ENCODE measurements at places on chromosomes 6 and 20.

GRCh38 chr6:41247882-41248705 is 19.9 kb downstream of the TREML4 start:
- no peak for ATAC-seq

- no peak for ATAC-seq
These were observed 632.0 kb downstream of the HTR1B start for GRCh38 chr6:76831299-76831698.

GRCh38 chr6:111661541-111662061 is 55.9 kb upstream of the TRAF3IP2 start:
- no peak for ATAC-seq

DNA sequence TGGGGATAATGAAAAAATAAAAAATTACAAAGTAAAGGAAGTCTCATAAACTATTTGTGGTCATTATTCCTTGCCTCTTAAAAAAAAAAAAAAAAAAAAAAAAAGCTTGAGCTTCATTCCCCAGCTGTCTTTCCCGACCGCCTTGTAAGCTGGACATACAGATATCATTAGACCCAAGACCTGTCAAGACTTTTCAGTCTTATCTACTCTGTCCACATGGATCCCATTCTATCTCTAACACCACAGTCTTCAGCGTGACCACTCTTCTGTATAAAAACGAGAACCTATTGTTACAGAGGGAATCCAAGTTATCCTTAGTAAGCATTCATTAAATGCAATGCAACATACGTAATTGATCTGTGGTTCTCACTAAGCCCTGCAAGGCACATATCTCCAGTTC is 423.5 kb downstream of the MEI4 start:
- ATAC-seq, result no peak

- no peak for ATAC-seq
These were observed 78.5 kb downstream of the REPS1 start for GRCh38 chr6:138909511-138909910.

- ATAC-seq, result no peak
These were observed 1.1 kb downstream of the RNF39 start for GRCh38 chr6:30074331-30075093.

- ATAC-seq, result no peak
These were observed 22.2 kb upstream of the CCN5 start for GRCh38 chr20:44692932-44693480.

DNA sequence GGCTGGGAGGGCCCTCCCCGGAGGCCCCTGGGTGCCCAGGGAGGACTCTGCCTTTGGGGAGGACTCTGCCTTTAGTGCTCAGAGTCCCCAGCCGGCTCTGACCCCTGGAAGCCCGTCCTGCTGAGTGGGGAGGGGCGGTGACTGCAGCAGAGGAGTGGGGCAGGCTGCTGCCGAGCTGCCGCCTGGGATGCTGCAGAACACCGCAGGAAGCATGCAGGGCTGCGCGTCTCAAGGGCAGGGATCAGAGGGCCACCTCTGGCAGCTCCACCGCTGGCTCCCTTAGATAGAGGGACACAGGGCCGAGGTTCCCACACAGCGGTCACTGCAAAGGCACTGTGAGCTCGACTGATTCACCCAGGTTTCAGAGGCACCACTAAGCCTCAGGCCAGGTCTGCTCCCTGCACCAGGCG is 82.2 kb upstream of the GATA5 start:
- no peak for ATAC-seq

- no peak for ATAC-seq
These were observed 4.2 kb downstream of the CDYL start for GRCh38 chr6:4780360-4780812.

- no peak for ATAC-seq
These were observed 419.7 kb downstream of the CD109 start for GRCh38 chr6:74115674-74116073.

- no peak for ATAC-seq
These were observed 141.2 kb downstream of the BMP2 start for GRCh38 chr20:6908673-6909072.

DNA sequence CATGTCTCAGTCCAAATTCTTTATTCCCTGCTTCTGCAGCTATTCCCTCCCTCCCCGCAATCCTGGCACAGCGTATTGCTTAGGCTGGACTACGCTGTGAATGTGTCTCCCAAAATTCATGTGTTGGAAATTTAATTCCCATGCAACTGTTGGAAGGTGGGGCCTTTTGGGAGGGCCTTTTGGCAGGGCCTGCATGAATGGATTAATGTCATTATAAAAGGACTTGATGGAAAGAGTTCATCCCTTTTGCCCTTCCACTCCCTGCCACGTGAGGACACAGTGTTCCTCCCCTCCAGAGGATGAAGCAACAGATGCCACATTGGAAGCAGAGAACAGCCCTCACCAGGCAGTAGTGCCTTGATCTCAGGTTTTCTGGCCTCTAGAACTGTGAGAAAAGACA is 20.4 kb upstream of the NOTCH4 start:
- ATAC-seq, result no peak

DNA sequence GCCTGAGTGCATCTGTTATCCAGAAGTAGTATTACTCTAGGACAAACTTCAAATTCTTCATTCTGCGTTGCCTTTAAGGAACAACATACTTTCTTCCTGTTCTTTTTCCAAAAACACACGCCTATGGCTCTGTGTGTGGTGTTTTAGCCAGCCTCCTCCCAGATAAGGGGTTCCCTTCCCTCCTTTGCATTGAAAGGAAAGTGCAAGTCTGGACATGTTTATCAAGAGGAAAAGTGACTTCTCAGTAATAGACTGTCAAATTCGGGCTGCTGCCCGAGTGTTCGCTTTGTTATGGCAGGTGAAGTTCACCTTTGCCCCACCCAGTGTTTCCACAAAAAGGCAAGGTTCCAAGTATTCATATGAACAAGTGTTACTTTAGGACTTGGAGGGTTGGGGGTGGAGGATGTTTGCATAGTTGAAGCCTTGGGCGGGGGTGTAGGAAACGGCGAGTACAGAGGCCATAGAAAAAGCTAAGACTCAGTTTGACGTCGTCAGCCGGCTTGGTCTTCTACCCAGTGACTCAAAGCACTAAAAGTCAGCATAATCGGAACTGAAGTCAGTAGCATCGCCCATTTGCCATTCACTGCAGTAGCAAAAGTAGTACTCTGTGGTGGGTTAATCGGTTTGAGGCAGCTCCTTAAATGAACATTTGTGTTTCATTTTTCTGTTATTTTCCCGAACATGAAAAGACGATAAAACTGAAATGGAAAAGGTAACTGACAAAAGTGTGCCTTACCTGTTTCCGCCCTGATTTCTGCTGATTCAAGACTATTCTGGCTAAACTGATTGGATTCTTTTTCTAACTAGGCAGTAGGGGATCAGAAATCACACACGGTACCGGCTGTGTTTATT is 12.5 kb downstream of the PRDM1 start:
- ATAC-seq, result peak; percentile 68

GRCh38 chr20:22752324-22752723 is 168.0 kb upstream of the FOXA2 start:
- no peak for ATAC-seq

DNA sequence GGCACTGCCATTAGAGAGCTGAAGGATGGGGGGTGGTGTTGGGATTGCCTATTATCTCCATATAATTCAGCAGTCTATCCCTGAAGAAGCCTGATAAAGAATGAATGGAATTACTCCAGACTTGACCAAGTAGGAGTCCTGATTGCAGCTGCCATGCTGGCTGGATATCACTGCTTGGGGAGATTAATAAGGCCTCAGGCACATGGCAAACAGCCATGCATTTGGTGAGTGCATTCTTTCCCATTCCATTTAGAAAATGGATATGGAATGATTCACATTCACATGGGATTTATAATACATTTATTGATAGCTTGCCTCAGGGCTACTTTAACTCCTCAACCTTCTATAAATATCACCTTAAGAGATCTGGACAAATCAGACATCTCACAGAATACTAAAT is 49.6 kb upstream of the HLA-A start:
- no peak for ATAC-seq

DNA sequence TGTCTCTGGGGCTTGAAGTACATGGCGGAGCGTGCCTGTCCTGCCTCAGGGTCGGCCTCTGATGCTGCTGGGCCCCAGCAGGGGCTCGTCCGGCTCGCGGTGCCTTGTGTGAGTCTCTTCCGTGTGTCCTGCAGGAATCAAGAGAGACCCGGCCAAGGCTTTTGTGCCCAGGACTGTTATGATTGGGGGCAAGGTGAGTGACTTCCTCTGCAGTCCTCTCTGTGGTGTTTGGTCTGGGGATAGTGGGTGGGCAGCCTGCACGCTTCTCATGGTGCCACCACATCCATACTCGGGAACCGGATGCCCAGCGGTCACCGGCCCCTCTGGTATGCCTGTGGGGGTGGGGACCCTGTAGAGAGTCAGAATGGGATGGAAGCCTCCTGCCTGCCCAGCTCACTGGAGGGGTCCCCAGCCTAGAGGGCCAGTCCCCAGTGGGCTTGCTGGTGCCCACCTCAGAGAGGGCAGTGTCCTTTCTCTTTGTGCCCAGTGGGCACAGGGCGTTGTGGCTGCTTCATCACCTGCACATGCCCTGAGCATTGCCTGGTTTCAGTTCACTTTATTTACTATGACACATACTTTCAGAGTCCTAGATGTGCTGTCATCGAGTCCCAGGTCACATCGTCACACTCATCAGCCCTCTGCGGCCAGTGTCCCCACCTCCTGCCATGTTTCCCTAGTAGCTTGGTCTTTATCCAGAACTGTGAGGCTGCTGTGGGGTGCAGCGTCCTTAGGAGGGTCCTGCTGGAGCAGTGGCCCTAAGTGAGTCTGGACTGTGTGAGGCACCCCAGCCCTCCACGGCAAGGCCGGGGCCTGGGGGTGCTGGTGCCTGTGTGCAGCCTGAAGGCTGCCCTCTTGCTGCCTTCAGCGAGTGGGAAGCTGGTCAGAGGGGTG is 40.7 kb downstream of the PYGB start:
- peak; percentile 70 for ATAC-seq

GRCh38 chr6:73866305-73866704 is 170.3 kb downstream of the CD109 start:
- no peak for ATAC-seq

DNA sequence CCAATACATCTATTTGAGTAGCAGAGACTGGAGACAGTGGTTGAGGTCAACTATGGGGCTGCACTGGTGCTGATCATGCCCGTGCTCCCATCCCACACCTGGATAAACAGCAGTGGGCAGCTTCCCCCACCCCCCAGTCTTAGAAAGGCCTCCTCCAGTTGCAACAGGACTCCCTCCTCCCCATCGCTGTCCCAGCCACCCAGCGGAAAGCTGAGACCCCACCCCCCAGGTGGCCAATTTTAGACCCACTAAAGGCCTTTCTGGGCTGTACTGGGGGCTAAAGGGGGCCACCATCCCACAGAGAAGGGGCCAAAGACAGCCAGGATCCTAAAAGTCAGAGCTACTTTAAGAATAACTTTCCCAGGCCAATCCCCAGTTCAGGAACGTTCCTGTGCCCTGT is 1.2 kb upstream of the SSTR4 start:
- no peak for ATAC-seq

DNA sequence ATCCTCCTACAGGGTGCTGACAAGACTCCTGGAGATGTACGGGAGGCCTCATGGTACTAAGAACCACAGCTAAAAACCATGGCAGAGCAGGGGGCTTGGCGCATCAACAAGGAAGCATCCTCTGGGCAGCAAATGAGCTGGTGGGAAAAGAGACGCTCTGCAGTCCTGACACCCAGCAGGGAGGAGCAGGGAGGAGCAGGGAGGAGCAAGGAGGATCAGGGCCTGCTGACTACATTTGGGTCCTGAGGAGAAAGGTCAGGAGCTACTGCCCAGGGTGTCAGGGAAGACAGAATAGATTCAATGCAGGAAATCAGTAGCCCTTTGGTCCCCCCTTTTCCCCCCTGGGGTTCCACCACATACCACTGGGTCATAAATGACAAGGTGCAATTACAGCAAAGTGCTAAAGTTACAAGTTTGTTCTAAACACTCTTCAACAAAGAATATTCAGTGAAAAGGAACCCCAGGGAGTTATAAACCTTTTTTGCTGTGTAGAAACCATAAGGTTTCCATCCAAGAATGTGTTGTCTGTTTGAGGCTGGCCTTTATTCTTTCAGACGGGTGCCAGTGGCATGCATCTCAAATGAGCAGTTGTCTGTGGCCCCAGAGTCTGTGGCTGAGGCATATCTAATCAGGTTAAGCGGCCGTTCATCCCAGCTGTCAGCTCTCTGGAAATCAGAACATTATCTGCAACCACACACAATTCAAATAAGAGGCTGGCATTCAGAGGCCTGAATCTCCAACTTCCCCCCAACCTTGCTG is 325.0 kb downstream of the CDC5L start:
- ATAC-seq, result no peak

- no peak for ATAC-seq
These were observed 473.9 kb upstream of the HS3ST5 start for GRCh38 chr6:114816678-114817077.

DNA sequence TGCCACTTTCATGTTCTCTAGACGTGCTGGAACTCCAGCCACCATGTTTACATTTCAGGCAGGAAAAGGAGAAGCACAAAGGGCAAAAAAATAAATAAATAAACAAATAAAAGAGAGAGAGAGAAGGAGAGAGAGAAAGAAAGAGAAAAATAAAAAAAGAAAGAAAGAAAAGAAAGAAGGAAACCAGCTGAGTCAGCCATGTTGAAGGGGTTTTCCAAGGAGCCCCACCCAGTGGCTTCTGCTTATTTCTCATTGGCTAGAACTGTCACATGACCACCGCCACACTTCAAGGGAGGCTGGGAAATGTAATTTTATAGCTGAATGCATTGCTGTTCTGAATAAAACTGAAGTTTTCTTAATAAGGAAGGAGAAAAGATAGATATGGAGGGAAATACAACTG is 71.1 kb downstream of the BFSP1 start:
- no peak for ATAC-seq

DNA sequence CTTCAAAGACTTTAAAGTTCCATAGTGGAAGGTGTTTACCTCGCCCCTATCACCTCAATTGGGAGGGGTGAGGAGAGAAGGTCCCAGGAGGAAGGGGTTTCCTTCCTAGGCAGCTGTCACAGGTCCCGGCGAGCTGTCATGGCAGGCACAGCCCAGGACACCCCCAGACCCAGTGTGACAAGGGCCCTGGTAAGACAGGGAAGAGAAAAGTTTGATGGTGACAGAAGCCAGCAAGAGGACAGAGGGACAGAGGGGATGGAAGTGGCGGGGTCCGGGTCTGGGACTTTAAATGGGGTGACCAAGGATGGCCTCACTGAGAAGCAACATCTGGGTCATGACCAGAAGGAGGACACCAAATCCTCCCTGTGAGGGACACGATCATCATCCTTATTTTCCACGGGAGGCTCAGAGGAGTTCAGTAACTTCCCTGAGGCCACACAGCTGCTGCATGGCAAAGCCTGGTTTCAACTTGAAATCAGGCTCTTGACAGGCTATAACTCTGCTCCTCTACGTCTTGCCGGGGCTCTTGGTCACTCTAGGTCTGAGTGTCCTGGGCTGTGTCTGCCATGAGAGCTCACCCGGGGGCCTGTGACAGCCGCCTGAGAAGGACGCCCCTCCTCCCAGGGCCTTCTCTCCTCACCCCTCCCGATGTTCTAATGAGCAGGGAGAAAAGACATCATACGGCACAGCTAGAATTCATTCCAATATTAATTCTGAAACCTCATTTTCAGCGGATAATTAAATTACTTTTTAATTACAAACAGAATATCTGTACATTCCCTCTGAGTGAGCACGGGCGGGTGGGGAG is 222.2 kb downstream of the PREX1 start:
- ATAC-seq, result no peak

- no peak for ATAC-seq
These were observed 142.6 kb downstream of the COL9A1 start for GRCh38 chr6:70160276-70160675.

- ATAC-seq, result no peak
These were observed 84.8 kb upstream of the MPC1 start for GRCh38 chr6:166467436-166468000.

- no peak for ATAC-seq
These were observed 26.2 kb upstream of the RHAG start for GRCh38 chr6:49662892-49663261.

- no peak for ATAC-seq
These were observed 24.6 kb downstream of the RNF24 start for GRCh38 chr20:3990716-3991115.

GRCh38 chr20:14997791-14998190 is 660.4 kb upstream of the FLRT3 start:
- ATAC-seq, result no peak

Data from activated CD4-positive, CD25-positive, alpha-beta regulatory T cell treated with anti-CD3 and anti-CD28 coated beads, Interleukin-2, amount 50 U/mL, for 24 hours (primary cell).